ENCODE measurements at places on chromosomes 13 and 19.
A peak's percentile ranks its signal among the peaks of the same experiment; 100 is the strongest.

- DNase-seq: no peak
These were observed 86.8 kb downstream of the EDNRB start for GRCh38 chr13:77831866-77832265.

DNA sequence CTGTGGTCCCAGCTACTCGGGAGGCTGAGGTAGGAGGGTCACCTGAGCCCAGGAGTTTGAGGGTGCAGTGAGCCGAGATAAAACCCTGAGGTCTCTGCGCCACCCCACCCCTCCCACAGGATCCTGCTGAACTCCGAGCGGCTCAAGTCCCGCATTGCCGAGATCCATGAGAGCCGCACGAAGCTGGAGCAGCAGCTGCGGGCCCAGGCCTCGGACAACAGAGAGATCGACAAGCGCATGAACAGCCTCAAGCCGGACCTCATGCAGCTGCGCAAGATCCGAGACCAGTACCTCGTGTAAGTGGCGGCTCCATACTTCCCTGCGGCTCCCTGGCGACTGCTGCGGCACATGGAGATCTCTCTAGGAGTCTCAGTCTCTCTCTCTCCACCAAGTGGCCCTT, 6.6 kb upstream of the IFI30 start:
- no peak for DNase-seq

DNA sequence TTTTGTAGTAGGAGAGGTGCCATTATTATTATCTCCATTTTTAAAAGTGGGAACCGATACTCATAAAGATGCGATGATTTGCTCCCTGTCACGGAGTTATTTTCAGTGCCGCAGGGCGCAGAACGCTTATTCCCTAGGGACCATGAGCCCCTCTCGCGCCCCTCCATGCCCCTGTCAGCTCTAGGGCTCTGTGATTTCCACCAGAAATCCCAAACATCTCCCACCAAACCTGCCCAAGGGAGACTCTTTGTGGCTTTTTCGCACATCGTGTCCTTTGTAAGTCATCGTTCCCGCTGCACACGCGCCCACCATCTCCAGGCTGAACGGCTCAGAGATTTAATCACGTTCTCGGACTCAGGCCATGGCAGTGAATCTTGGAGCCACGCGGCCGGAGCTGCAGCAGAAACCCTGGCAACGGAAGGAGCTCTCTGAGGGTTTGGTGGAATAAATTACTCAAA, 105.1 kb downstream of the DNAJC15 start:
- no peak for DNase-seq

- DNase-seq: no peak
These were observed 254.4 kb downstream of the ZNF536 start for GRCh38 chr19:30626626-30626966.

DNA sequence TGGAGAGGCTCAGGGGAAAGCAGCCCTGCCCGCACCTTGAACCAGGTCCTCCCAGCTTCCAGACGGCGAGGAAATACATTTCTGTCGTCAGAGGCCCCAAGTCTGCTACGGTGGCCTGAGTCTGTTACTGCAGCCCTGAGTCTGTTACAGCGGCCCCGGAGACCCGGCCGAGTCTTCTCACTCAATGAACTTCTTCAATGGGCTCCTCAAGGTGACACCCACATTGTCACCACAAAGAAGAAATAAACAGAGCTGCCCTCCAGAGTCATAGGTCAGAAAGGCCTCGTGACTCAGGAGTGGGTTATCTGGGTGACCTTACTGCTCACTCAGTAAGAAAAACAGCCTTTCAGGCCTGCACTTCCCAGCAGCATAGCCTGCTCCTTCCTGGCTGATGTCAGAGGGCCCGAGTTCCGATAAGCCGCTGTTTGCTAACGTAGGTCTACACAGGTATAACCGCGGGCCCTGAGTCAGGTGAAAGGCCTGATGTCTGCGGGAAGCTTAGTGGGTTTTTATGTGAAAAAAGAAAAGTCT, 66.9 kb upstream of the TM9SF2 start:
- DNase-seq: peak; percentile 91

DNA sequence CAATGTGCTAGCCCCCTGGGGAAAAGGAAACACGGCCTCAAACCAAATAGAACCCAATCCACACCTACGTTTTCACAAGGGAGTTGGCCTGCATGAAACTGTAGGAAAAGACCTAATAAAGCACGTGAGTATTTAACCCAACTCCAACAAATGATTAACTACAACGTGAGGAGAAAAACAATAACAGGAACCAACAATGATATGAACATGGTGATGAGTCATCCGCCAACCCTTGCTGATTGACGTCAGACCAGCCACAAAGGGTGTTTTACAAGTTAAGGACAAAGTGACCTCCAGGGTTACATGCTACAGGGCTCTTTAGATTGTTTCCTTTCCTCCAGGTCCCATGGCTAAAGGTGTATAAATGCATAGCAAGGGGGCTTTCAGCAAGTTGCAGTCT, 460.5 kb downstream of the COG6 start:
- DNase-seq: peak; percentile 78

DNA sequence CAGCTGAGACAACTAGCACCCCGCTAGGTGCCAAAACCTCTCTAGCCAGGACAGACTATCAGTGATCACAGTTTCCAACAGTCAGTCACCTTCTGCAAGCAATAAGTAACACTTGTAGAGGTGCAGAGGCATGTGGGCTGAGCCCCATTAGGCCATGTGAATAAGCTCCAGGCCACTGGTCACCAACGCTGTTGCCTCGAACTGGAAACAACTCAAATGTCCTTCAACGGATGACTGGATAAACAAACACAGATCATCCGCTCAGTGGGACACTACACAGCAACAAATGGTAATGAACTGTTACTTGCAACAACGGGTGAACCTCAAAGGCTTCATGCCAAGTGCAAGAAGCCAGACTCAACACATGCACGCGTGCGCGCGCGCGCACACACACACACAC, 27.5 kb upstream of the TMEM160 start:
- no peak for DNase-seq

DNA sequence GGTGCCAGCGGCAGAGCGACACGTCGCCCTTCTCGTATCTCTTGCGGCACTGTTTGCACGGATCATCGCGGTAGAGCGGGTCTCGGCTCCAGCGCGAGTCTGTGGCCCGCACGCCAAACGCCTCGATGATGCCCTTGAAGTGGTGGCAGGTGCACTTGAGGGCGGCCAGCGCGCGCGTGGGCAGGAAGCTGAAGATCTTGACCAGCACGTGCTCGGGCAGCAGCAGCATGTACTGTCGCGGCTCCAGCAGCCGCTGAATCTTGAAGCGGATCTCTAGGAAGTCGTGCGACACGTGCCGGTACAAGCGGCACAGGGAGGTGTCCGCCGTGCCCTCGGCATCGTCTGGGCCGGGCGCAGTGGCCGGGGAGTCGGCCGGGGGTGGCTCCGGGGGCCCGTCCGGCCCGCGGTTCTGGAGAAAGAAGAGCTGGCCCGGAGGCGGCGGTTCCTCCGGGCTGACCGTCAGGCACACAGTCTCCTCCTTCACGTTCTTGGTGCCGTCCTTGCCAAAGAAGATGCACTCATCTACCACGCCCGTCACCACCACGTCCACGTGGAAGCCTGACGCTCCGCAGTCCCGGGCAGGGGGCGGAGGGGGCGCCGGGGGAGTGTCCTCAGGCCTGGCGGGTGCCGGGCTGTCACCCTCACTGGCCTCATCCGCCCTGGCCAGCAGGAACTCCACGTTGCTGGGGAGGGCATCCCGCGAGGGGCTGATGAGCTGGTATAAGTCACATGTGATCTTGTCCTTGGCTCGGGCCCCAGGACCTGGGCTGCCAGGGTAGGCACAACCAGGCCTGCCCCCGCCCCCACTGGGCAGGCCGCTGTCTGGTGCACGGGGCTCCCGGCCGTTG, 18.6 kb downstream of the FBXO46 start:
- no peak for DNase-seq

- DNase-seq: no peak
These were observed 65.8 kb downstream of the MLLT1 start for GRCh38 chr19:6213696-6214641.

DNA sequence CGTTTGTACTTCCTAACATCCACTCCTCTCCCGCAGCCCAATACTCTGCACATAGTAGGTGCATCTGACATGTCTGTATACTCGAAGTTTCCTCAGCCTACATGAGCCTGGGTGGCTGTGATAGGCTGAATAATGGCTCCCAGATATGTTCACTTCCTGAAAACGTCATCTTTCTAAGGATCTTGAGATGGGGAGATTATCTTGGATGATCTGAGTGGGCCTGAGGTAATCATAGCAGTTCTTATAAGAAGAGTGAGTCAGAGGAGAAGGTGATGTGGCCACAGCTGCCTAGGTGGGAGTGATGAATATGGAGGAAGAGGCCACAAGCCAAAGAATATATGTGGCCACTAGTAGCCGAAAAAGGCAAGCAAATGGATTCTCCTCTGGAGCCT, 84.2 kb downstream of the AKAP11 start:
- peak; percentile 73 for DNase-seq

- no peak for DNase-seq
These were observed 343.5 kb downstream of the UQCRFS1 start for GRCh38 chr19:28869459-28869858.

GRCh38 chr13:110779022-110779421, 65.5 kb downstream of the ING1 start:
- DNase-seq: no peak

GRCh38 chr19:1755467-1756171, 2.3 kb downstream of the ONECUT3 start:
- no peak for DNase-seq

GRCh38 chr19:11813703-11814028, 407 bp upstream of the ZNF440 start:
- DNase-seq: no peak

DNA sequence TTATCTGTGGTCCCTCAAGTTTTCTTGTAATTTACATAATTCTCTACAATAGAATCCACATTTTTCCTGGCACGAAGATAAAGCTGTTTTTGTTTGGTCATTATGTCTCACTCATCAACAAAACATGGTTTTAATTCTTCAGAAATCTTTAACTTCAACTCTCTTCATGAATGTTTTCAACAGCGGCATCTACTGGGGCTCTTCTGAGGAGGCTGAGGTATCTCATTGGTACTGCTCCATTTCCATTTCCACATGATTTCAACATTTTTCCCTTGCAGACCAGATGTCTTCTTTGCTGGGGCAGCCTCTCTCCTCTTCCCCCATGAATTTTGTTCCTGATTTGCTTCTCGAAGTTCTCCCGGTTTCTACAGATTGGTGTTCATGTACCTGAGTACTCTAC, 5.8 kb upstream of the KBTBD7 start:
- no peak for DNase-seq

DNA sequence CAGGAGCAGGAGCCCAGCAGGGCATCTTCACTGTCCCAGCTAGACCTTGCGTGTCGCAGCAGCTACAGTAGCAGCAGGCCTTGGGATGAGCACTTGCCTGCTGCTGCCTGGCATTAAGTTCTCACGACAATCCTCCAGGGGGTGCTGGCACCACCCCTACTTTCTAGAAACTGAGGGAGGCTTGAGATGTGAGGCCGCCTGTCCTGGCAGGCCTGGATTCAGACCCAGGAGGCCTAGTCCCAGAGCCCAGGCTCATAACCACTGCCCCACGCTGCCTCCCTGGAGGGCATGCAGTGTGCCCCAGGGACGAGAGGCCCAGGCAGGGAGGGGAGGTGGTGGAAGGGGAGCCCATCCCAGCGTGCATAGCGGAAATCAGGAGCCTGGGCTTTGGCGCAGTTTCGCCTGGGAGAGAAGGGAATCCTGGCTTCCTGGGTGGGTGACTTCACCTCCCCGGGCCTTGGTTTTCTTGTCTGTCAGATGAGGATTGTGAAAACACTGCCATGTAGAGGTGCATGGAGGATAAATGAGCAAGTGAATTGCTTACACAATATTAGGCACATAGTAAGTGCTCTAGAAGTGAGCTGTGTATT, 26.1 kb downstream of the PPP5C start:
- no peak for DNase-seq

GRCh38 chr13:99313941-99314340, 6.7 kb upstream of the GPR183 start:
- no peak for DNase-seq

- no peak for DNase-seq
These were observed 233.6 kb downstream of the PCDH9 start for GRCh38 chr13:66996503-66996902.

GRCh38 chr19:11447347-11448262, 12.2 kb downstream of the PRKCSH start:
- DNase-seq: no peak

DNA sequence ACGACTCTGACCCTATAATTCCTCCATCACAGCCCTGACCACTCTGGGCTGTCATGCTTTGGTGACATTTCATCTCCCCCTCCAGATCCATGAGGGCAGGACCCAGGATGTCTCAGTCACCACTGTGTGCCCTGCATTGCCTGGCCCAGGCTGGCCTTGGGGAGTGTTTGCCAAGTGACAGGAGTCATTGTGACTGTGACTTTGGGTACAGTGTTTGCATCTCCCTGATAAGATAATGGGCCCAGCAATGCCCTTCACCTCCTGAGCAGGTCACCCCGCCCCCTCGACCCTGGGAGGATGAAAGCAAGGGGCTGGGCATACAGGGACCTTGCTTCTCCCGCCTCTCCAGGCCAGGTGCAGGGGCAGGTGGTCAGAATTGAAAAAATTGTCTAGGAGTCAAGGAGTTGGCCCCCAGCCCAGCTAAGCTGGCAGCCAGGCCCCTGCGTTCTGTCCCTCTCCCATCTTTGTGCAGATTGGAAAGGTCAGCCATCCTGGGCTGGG, 5.9 kb upstream of the ATP4A start:
- no peak for DNase-seq

DNA sequence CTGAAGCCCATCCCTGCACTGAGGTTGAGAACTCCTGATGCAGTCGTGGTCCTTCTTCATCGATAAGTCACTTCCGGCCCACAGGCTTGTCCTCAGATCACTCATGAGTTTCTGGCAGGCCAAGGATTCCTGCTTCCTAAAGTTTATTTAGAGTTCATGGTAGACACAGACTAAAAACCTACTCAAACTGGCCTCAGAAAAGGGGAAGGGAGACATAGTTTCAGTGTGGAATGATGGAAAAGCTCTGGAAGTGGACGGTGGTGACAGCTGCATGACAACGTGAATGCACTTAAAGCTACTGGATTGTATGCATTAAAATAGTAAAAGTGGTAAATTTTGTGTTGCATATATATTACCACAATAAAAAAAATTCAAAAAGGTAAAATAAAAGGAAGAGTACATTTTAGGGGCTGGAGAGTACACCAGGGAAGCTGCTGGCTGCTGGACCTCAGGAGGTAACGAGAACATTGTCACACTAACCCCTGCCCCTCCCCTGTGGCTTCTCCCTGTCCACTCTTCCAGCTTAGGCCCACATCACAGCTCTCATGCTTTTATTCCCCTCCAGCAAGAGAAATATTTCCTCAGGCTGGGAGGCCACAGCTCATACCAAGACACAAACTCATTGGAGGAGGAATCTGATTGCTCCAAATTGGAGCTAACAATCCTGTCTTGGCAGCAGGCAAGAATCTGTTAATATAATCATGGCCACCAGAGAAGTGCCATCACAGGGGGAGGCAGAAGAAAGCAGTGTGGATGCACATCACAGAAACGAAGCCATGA, 741.0 kb downstream of the UQCRFS1 start:
- DNase-seq: no peak

- no peak for DNase-seq
These were observed 10.4 kb upstream of the ITM2B start for GRCh38 chr13:48222358-48223301.

All from activated effector memory CD4-positive, alpha-beta T cell treated with anti-CD3 and anti-CD28 coated beads, Interleukin-2, amount 50 U/mL, for 16 hours (primary cell).